ENCODE measurements at places on chromosomes 3 and 15. TPM values are rescaled to one million over a fixed set of nuclear protein-coding genes. Genes with fewer than 3 reads are reported as not detected.

The CDCP1 gene
- 4.8 TPM for total RNA-seq

The CCDC54 gene
- not detected for total RNA-seq

The ZBTB20 gene
- 54.4 TPM for total RNA-seq

The SH3GL3 gene
- not detected for total RNA-seq

The GOLGA6D gene
- total RNA-seq: not detected

The OR5K2 gene
- total RNA-seq: not detected

The ZNF502 gene
- total RNA-seq: 4.3 TPM

The SATB1 gene
- total RNA-seq: 16.5 TPM

The FYTTD1 gene
- 66.3 TPM for total RNA-seq

The ARGFX gene
- not detected for total RNA-seq

The SUSD5 gene
- 0.26 TPM for total RNA-seq

The GABPB1 gene
- total RNA-seq: 22.0 TPM

The SLC51B gene
- total RNA-seq: not detected

The NMB gene
- total RNA-seq: 67.0 TPM

The OTOL1 gene
- total RNA-seq: not detected

The DENND6A gene
- total RNA-seq: 30.9 TPM

The FOXL2NB gene
- total RNA-seq: not detected

The LDHAL6B gene
- not detected for total RNA-seq

The SI gene
- total RNA-seq: 1.0 TPM

The RPP25 gene
- total RNA-seq: 10.7 TPM

The ECE2 gene
- not detected for total RNA-seq

The TLE3 gene
- total RNA-seq: 52.5 TPM

The ILDR1 gene
- not detected for total RNA-seq

The LRRC34 gene
- total RNA-seq: 3.4 TPM

The WDR49 gene
- total RNA-seq: 0.64 TPM

The SEMA7A gene
- total RNA-seq: 2.1 TPM

The WDR72 gene
- total RNA-seq: not detected

The AADACL2 gene
- 0.22 TPM for total RNA-seq

The HDDC3 gene
- total RNA-seq: 17.1 TPM

The IL5RA gene
- total RNA-seq: not detected

The PRTG gene
- total RNA-seq: 1.00 TPM

The PLD1 gene
- total RNA-seq: 15.9 TPM

The SEMA3F gene
- 51.5 TPM for total RNA-seq

The C3orf33 gene
- 2.7 TPM for total RNA-seq

Data from mesenteric fat pad (tissue), 1 donor.